ENCODE measurements at places on chromosomes 7 and 10. TPM values are rescaled to one million over a fixed set of nuclear protein-coding genes. Genes with fewer than 3 reads are reported as not detected.

LIPF gene
- not detected for total RNA-seq

FZD1 gene
- total RNA-seq = 0.30 TPM

SHH gene
- not detected for total RNA-seq

HGF gene
- total RNA-seq = not detected
